Tongue (tissue), 3 donors: ENCODE measurements at places on chromosomes 3 and 15. TPM values are rescaled to one million over a fixed set of nuclear protein-coding genes. Genes with fewer than 3 reads are reported as not detected.
A peak's percentile ranks its signal among the peaks of the same experiment; 100 is the strongest.

DNA sequence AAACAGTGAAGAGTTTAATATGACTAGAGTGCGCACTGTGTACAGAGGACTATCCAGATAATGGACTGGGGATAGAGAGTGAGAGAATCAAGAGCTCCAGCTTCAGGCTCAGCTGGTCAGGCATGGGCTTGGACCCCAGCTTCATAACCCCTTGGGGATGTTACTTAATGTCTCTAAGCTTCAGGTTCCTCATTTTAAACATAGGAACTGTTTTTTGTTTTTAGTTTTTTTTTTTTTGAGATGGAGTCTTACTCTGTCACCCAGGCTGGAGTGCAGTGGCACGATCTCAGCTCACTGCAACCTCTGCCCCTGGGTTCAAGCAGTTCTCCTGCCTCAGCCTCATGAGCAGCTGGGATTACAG lies 9.9 kb upstream of the BRPF1 start:
- no peak for DNase-seq

DNA sequence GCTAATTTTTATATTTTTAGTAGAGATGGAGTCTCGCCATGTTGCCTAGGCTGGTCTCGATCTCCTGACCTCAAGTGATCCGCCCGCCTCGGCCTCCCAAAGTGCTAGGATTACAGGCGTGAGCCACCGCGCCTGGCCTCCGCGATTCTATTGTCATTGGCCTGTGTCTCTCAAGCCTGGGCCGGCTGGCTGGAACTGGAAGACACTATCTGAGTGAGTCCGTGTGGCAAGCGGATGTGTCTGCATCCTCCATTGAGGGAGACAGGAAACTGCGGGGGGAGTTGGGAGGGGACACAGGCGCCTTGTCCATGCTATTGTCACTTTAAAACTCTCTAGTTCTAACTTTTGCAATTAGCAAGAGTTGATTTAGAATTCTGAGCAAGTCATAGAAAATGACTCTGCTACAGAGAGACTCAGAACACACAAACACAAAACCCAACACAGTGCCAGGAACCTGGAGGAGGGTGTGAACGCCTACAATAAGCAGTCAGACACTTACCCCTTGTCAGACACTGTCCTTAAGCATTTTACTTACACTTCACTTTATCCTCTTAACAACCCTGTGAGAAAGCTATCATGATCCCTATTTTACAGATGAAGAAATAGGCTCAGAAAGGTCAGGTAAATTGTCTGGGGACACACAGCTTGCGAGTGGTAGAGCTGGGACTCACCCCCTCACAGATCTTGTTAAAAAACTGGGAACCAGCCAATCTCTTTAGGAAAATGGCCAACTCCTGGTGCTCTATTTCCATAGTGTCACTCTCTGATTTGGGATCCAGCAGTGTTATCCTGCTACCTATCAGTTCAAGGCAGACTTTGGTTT lies 38.7 kb downstream of the ANP32A start:
- DNase-seq = no peak

DNA sequence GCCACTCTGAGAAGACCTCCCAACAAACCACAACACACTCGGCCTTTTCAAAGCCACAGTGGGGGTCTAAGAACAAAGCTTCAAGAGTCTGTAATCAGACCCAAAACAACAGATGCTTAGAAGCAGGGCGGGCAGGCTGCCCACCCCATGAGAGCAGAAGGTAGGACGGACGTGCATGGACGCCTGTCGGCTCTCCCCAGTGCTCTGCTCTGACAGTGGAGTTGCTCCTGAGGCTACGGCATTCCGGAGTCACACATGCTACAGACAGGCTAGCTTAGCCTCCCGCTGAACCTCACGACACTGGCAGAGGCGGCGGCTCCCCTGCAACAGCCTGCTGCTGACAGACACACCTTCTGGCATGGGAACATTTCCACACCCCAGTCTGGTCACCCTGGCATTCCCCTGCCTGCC lies 33.5 kb downstream of the SLCO2A1 start:
- peak; percentile 59 for DNase-seq

- DNase-seq = no peak
These were observed 39.6 kb downstream of the LNP1 start for GRCh38 chr3:100440895-100441294.

DNA sequence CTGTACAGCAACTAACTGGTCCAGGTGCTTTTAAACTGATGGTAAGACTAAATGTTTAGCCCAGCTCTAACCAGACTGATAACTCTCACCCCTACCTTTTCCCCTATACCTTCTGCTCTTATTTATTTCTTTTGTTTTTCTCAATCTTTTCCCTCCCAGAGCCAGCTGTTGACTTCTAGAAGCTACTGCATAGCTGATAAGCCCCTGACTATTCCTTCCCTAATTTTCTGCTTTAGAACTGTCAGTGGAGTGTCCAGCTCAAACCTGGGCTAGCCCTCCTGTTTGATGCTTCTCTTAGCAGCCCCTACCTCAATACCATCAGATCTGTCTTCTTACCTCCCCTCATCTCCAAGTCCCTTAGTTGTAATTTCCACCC lies 20.6 kb downstream of the SLC35G2 start:
- no peak for DNase-seq

DNA sequence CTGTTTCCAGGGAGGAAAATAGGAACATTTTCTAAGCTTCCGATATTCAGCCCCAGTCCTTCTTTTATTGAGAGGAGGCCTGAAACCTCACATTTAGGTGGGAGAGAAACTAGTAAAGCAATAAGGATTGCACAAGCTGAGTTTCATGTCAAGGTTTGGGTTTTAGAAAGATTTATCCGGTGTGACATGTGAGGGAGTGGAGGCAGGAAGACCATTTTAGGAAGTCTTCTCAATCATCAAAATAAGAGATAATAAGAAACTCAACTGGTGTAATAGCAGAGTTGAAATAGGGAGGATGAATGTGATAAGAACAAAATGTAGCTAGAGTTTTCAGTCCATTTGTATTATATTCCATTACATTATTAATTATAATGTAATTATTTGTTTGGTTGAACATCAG lies 27.7 kb upstream of the CLDN16 start:
- no peak for DNase-seq

DNA sequence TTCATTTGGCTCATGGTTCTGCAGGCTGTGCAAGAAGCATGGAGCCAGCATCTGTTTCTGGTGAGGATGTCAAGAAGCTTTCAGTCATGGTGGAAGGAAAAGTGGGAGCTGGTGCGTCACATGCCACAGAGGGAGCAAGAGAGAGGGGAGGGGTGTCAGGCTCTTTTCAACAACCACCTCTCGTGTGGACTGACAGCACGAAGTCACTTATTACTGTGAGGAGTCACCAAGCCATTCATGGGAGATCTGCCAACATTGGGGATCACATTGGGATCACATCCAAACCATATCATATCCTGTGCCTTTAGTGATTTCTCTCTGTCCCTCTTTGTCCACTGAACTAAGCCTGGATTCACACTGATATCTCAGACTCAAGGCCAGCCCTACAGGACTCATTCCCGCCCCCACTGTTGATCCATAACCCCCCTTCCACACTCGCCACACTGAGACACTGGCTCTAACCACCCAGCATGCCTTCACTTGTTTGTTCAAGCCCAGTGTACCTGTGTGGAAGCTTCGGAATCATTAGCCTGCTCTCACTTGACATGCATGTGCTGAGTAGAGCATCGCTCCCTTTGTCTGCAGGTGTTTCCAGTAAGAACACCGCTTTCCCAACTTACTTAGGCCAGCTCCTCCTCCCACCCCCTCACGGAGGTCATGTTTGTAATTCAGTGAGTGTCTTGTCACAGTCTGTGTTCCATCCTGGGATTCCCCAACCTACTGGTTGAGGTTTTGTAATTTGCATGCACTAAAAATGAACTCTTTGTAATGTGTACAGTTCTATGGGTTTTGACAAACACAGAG lies 132.2 kb downstream of the KLF13 start:
- no peak for DNase-seq

DNA sequence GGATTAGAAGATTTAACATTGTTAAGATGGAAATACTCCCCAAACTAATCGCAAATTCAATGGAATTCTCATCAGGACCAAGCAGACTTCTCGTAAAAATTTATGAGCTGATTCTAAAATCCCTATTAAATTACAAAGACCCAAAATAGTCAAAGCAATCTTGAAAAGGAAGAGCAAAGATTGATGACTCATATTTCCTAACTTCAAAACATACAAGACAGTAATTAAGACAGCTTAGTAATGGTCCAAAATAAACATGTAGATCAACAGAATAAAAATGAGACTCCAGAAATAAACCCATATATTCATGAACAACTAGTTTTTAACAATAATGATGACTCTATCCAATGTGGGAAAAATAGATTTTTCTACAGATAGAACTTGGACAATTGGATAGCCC lies 148.7 kb downstream of the SI start:
- DNase-seq = no peak

- DNase-seq = no peak
These were observed 23.2 kb downstream of the GPR176 start for GRCh38 chr15:39896846-39897245.

DNA sequence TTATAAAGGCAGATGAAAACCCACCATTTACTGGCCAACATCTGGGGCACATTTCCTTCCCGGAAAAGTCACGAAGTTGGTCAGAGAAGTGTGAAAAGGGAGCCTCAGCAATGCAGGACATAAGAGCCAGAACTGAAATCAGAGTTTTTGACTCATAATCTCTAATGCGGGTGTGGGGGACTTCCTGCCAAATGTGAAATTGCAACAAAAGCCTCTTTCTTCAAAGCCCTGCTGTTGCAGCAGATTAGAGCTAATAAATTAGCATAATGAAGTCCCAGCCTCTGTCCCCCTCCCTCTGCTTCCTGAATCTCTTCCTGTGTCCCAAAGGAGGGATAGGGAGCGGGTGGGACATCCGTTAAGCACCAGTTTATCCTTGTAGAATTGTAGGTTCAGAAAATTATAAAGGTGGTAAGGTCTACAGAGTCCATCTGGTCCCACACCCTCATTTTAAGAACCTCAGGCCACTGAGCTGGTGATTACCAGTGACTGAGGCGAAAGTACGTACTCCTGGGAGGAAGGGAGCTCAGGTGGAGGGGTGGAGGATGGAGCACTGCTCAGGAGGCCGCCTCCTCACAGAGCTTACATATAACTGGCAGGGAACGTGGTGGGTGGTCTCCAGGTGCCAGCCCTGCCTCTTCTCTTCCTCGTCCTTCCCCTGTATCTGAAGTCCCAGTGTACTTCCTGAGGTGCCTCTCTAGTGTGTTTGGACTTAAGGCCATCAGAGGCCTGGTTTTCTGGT lies 35.0 kb downstream of the ST6GAL1 start:
- peak; percentile 36 for DNase-seq

- DNase-seq = no peak
These were observed 93.4 kb downstream of the XXYLT1 start for GRCh38 chr3:195177422-195178123.

- no peak for DNase-seq
These were observed 71.7 kb upstream of the SNRK start for GRCh38 chr3:43214616-43215015.

DNA sequence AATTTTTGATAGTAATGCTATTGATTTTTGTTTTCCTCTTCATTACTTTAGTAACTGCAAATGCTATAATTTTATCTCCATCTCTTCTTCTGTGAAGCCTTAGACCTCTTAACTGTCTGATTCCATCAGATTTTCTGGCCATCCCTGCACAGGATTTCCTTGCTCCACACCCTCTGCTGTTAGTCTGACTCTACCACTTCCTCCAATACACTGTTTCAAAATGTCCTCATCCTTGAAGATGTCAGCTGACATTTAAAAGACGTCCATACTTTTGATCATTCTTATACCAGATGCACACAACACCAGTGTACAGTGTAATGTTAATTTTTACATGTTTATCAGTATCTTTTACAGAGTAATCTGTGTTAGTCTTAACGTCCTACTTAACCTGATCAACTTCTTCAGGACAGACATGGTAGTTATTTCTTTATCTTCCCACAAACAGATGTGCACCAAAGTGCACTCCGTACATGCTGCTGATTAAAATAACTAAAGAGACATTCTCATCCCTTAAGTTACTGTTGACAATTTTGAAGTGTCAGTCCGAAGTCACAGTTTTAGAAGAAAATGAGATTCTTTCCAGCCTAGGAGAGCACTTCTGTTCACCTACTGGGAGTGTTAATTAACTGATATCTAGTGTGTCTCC lies 102.4 kb upstream of the RASGRP1 start:
- no peak for DNase-seq

DNA sequence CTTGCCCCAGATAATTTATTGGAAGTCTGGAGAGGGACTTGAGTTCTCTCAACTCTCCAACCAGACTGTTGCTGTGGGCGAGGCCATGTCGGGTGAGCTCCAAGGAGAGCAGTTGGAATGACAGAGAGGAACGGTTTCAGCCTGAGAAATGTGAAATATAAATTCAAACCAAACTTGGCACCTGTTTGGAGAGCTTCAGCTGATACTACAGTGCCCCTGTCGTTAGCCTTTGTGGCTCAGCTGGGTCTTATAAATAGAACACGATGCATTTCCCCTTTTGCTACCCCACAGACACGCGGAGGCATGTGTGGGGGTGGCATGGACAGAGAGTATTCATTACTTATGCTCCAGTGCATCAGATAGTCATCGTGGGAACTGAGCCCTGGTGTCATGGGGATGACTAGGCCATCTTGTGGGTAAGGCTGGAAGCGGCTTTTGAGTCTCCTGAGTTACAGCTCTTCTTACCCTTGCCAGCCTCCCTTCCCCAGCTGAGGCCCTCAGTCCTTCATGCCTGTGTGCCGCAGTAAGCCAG lies 15.6 kb downstream of the SMAD3 start:
- peak; percentile 67 for DNase-seq

GRCh38 chr15:45224621-45225217 lies 27.3 kb upstream of the SLC28A2 start:
- DNase-seq = no peak

DNA sequence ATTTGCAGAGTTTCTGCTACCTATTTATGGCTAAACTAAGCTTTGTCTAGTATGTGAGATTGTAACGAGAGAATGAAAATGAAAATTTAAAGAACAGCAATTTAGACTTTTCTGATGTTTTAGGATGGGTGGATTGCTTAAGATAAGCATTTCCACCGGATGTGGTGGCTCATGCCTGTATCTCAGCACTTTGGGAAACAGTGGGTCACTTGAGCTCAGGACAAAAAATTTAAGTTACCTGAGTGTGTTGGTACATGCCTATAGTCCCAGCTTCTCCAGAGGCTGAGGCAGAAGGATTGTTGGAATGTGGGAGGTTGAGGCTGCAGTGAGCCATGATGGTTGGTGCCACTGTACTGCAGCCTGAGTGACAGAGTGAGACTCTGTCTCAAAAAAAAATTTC lies 3.3 kb downstream of the PPP4R2 start:
- no peak for DNase-seq

GRCh38 chr3:147424581-147425387 lies 15.6 kb downstream of the ZIC1 start:
- DNase-seq = no peak

GRCh38 chr15:59329570-59330350 lies 42.9 kb downstream of the MYO1E start:
- no peak for DNase-seq

GRCh38 chr3:186060222-186060621 lies 48.7 kb downstream of the ETV5 start:
- no peak for DNase-seq

GRCh38 chr15:64751464-64751863 lies 23.9 kb downstream of the RBPMS2 start:
- no peak for DNase-seq

ZMYND10 gene
- total RNA-seq = not detected

MUSTN1 gene
- 45.2 TPM for total RNA-seq

RYR3 gene
- 98.0 TPM for total RNA-seq

FAM107A gene
- total RNA-seq = 1.7 TPM

C3orf49 gene
- not detected for total RNA-seq

FOXL2 gene
- total RNA-seq = 0.41 TPM

SNURF gene
- total RNA-seq = 31.5 TPM

CX3CR1 gene
- total RNA-seq = 4.8 TPM

SH2D7 gene
- not detected for total RNA-seq
